Retina (tissue), 1 donor: ENCODE measurements at places on chromosomes 7 and 10.

DNA sequence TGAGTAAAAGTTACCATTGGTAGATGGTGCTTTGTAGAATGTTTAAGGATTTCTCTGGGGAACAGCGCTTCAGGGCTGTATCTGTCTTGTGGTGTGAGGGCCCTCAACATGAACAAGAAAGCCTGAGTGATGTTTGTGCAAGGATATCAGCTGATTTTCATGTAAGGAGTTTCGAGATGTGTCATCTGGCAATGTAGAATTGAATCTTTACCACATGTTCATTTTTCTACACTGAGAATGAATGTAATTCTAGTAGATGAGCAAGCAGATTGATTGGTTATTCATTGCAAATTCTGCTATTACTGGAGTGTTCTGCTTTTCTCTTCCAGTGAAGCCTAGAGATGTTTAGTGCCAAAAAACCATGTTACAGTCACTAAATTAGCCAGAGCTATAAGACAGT, 87.7 kb downstream of the ST7 start:
- DNase-seq: no peak

GRCh38 chr7:118758582-118758981, 534.1 kb downstream of the ANKRD7 start:
- no peak for DNase-seq

GRCh38 chr7:26705567-26705966, 158.8 kb downstream of the SKAP2 start:
- no peak for DNase-seq

DNA sequence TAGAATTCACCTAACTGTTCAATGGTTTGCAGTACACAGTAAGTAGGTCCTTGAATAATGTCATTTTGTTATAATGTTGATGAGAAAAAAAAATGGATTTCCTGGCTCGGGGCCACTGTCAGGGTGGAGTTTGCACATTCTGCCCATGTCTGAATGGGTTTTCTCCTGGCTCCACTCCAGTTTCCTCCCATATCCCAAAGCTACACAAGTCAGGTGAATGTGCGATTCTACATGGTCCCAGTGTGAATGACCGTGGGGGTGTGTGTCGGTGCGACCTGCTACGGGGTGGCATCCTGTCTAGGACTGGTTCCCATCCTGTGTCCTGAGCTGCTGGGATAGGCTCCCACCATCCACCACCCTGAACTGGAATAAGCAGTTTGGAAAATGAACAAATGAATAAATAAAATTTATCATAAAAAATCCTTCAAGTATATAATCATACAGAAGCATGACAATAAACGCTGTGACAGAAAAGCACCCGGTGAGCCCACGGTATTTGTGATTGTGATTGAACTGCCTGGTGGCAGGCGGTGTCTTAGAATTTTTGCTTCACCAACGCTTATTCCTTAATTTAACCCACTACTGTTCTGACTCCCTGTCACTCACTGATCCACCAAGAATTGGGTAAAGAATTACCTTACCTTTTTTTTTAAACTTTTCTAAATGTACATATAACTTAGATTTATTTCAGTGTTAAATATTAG, 114.1 kb downstream of the ICA1 start:
- DNase-seq: no peak

DNA sequence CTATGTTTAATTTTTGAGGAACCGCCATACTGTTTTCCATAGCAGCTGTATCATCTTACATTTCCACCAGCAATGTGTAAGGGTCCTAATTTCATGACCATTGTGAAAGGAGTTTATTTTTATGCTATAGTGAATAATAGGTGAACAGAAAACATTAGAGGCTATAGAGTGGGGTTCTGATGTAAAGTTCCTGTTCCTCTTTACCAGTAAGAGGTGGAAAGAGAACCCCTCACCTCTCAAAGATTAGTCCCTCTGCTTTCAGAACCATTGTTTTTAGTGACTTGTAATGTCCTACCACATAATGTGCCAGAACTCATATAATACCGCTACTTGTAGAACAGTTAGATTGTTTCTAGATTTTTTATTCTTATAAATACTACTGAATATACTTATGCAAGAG, 34.2 kb downstream of the SUFU start:
- no peak for DNase-seq

- no peak for DNase-seq
Observed at GRCh38 chr7:132030883-132031282, 474.5 kb upstream of the PODXL start.

GRCh38 chr7:69399401-69399800, 198.9 kb upstream of the AUTS2 start:
- no peak for DNase-seq

DNA sequence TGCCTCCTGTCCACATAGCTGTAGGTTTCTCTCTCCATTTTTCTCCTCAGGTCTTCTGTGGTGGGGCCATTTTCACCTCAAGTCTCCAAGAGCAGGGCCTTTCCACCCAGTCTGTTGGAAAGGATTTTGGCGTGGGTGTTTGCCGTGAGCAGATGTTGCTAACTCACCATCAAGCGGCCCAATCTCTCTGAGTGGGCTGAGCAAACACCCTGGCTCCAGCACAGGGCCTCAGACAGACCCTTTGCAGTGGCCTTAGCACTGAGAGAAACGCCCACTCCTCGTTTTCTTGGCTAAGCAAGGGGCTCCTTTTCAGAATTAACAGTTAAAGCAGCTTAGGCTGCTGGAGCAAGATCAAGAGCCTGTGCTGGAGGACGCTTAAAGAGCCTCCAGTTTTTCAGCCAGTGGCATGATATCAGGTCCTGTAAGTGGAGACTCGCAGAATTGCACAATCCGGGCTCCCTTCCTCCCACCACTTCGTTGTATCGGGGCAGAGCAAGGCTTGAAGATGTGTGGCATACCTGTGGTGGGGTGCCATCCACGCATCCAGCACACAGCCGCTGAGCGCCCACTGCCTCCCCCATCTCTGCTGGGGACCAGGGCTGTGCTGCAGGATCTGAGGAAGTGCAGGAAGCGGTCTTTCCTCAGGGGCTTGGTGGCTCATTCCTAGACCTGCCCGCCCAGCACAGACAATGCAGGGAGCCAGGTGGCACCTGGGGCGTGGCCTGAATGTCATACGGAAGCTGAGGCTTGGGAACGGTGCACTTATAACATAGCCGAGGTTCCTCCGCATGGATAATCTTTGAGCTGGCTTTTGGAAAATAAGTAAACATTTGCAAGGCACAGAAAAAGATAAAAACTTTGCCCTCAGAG, 142.7 kb downstream of the ADARB2 start:
- no peak for DNase-seq

DNA sequence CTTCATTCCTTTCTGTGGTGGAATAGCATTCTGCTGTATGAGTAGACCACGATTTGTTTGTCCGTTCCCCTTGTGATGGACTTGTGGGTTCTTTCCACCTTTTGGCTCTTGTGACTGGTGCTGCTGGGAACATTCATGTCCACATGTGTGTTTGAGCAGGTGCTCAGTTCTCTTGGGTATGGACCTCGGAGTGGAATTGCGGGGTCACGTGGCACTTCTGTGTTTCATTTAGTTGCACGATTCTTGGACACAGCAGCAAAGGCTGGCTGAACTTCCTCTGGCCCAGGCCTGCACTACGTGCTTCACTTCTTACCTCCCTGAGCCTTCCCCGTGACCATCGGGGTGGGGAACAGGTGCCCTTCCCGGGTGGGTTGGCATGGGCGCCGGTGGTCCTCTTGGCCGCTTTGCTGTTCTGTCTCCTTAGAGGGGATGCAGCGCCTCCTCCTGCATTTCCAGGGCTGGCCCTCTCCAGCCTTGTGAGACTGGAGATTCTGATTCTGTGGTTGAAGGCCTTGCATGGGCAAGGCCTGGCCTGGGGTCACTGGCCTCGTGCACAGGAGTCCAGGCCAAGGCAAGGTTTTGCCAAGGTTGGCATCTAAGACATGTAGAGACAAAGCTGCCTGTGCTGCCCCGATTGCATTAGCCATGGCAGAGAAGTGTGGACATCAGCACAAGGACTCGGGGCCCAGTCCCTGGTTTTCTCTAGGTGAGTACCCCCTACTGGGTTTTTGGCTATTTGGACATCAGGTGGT, 25.1 kb downstream of the DOCK1 start:
- DNase-seq: no peak

DNA sequence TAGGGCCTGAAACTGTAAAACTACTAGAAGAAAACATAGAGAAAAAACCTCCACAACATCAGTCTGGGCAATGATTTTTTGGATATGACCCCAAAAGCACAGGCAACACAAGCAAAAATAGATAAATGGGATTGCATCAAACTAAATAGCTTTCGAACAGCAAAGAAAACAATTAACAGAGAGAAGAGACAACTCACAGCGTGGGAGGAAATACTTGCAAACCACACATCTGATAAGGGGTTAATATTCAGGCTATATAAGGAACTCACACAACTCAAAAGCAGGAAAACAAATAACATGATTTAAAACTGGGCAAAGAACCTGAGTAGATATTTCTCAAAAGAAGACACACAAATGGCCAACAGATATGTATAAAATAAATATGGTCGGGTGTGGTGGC, 7.7 kb upstream of the GSTK1 start:
- no peak for DNase-seq

GRCh38 chr7:48048113-48048512, 12.8 kb downstream of the C7orf57 start:
- DNase-seq: no peak

DNA sequence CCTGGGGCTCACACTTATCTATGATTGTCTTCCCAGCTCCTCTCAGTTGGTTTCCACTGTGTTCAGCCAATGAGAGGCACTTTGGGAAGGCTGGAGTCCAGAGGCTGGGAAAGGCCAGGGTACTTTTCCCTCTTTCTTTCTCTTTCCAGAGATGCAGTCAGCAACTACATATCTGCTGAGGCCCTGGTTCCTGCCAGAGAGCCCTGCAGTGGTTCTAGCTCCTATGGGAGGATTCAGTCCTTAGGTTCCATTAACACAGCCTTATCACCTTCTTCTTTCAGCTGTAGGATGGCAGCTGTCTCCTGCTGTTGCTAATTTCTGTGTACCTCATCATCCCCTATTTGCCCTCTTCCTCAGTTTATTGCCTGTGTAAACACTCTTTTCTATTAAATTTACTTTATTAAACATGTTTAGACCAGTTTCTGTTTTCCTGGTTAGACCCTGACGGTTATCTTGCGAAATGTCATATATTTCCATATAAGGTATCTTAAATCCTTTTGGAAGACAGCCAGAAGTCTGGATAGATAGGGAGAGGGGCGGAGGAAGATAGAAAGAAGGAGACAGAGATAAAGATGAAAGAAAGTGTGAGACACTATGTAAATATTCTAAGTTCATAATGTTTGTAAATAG, 100.3 kb downstream of the HGF start:
- DNase-seq: no peak

GRCh38 chr10:49498425-49498824, 40.5 kb downstream of the ERCC6 start:
- no peak for DNase-seq

DNA sequence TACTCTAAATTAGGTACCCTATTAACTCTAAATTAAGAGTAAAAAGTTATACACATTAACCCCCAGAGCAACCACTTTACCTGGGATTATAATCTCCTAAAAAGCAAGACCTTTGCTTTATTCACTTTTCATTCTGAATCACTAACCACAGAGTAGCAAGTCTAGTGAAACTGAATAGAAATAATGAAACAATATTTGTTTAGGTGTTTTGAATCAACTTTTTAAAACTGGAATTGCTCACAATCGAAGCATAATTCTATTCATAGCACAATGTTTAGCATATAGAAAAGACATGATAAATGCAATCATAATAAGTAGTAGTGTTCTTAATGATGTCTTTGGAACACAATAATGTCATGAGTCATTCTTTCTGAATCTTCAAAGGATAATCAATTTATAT, 37.0 kb upstream of the CASD1 start:
- DNase-seq: no peak

- DNase-seq: no peak
Observed at GRCh38 chr10:132535065-132535651, 2.4 kb upstream of the INPP5A start.

DNA sequence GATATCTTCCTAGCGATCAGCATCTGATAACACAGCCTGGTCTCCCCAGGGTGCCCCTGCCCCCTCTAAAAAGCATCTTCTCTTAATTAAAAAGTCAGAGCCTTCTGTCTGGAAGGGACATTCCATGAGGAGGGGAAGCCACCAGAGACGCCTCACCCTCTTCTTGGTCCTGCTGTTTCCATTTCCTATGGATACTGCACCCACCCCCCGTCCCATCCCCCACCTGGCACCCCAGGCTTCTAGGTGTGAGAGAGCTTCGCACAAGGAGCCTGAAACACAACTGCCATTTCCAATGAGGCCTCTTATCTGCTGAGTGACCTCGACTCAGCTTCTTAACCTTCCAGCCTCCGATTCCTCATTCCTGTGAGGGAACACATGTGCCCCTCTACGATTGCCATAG, 51.4 kb downstream of the COL13A1 start:
- DNase-seq: no peak

DNA sequence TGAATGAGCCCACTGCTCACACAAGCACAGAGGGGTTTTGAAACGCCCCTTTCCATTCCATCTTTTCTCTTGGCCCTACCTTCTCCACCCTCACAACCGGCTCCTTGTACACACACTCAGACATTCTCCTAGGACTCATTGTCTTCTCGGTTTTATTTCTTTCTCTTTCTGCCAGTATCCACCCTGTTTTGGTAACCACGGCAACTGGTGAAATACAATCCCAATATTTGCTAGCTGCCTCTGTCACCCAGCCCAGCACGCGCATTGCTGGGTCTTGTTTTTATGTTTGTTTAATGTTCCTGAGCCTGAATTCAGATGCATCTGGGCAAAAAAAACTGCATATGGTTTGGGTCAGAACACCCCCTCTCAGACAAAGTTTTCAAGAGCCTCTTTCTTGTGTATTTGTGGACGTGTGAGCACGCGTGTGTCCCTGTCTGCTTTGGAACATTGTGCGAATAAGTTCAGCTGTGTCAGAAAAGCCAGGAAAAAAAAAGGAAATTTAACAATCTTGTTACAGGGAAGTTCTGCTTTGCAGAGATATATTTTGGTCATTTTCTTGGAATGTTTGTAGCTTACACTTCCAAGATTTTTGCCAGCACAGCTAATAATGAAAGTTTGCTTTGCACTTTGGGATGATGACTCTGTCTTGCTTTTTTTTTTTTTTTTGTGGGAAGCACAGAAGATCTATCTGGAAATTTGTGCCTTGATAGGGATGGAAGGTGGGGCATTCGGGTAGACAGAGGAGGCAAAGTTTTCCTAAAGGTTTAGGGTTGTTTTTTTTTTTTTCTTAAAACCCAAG, 225.9 kb downstream of the TRIL start:
- no peak for DNase-seq

GRCh38 chr7:34034728-34035127, 129.4 kb downstream of the BMPER start:
- no peak for DNase-seq
